Heart left ventricle (tissue), 16 donors: ENCODE measurements at places on chromosomes 12 and 14.
A peak's percentile ranks its signal among the peaks of the same experiment; 100 is the strongest.

GRCh38 chr14:67697006-67697405 lies 1.4 kb upstream of the RDH11 start:
- no peak for DNase-seq

- DNase-seq, result peak; percentile 56
These were observed 154.2 kb upstream of the PRMT8 start for GRCh38 chr12:3336606-3337311.

DNA sequence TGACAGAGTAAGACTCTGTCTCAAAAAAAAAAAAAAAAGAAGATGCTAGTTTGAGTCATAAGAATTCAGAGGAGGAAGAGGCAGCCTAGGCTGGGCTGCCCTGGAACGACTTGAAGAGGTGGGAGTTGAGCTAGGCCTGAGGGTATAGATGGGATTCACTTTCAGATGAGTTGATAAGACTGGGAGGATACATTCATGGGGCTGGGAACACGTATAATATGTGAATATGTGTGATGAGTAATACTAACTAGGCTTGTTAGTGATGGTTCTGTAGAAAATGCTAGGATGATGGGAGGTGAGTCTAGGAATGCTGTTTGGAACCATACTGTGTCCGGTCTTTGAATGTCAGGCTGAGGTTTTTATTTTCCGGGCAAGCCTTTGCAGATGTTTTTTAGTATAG lies 9.0 kb downstream of the PLEKHA5 start:
- no peak for DNase-seq

DNA sequence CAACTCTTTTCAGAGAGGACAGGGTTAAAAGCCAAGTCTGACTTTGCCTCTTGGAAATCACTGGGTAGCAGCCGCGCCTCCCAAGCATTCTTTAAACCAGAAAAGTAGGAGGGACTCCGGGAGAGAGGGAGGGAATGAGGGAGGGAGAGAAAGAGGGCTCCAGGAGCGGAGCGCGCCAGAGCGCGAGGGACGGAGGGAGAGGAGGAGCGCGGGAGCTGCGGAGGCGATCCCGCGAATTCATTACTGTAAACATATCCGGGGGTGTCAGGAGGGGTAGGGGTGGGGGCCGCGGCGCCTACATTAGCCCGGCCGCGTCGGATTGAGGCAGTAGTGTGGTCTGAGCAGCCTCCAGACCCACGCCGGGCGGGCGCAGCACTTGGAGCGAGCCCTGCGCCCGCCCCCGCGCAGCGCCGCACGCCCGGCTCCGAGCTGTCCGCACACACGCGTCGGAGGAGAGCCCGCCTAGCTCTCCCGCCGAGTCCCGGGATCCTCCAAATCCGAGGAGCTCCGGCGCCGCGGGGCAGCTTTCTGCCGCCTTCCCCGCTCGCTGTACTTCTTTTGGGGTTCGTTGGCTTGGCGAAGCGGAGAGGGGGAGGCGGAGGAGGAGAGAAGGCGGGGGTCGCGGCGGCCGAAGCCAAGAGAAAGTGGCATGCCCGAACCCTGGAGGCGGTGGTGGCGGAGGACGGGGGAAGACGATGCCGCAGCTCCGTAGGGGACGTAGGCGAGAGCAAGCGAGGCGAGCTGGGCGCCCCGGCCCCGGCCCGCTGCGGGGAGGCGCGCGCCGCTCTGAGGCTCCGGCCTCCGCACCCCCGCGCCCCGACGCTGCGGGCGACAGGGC lies 3.3 kb downstream of the FLRT2 start:
- DNase-seq, result peak; percentile 44

GRCh38 chr12:49976557-49976956 lies 3.8 kb downstream of the AQP6 start:
- no peak for DNase-seq

DNA sequence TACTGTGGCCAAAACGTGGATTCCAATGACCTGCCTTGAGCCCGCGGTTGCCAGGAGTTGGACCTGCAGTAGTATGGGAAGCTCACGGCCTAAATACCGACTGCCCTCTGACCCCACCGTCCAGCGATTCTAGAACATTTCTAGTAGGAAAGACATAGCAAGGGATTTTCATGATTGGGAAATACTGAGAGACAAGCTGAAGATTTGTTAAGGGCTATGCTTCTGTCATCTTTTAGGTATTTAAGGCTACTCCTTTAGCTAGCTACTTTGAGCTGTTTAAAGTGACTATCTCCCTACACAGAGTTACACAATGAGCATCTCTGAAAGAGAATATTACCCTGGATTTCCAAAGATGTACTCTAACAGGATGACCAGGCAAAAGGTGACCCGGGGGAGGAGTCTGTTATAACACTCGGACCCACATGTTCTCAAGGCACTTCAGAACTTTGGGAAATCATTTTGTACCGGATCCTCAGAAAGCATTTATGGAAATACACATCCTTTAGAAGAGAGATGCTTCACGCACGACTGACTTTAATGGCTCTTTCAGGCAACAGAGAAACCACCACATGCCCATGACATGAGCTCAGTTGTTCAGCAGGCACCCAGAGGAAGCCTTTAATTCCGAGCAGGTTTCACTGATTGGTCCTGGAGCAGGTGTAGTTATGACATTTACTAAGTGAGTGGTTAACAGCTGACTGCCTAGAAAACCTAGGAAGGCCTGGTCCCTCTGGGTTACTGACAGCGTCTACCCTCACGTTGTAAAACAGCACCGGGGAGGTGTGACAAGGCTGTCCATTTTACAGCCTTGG lies 4.2 kb downstream of the BAG5 start:
- no peak for DNase-seq
